ENCODE measurements at places on chromosomes 4 and X. TPM values are rescaled to one million over a fixed set of nuclear protein-coding genes. Genes with fewer than 3 reads are reported as not detected.

DNA sequence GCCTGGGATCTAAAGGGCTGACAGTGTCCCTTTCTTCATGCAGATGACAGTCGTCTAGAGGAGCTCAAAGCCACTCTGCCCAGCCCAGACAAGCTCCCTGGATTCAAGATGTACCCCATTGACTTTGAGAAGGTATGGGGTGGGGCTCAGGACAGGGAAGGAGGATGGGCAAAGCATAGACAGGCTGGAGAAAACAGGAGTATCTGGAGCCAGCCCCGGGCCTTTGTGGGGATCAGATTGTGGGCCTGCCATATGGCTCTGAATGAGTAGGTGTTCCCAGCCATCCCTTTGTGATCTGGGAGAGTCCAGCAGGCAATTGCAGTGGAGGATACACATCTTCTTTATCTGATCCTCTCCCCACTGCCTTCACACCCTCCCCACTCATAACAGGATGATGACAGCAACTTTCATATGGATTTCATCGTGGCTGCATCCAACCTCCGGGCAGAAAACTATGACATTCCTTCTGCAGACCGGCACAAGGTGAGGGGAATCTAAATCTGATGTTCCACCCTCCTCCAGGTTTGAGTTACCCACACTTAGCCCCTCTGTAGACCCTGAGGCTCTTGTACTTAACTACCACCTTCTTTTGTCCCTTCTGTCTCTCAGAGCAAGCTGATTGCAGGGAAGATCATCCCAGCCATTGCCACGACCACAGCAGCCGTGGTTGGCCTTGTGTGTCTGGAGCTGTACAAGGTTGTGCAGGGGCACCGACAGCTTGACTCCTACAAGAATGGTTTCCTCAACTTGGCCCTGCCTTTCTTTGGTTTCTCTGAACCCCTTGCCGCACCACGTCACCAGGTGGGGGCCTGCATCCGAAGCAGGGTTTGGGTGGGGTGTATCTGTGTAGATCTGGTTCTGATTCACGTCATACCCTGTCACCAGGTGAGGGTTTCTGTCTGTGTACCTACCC is 5.8 kb upstream of the CDK16 start:
- DNase-seq: no peak

DNA sequence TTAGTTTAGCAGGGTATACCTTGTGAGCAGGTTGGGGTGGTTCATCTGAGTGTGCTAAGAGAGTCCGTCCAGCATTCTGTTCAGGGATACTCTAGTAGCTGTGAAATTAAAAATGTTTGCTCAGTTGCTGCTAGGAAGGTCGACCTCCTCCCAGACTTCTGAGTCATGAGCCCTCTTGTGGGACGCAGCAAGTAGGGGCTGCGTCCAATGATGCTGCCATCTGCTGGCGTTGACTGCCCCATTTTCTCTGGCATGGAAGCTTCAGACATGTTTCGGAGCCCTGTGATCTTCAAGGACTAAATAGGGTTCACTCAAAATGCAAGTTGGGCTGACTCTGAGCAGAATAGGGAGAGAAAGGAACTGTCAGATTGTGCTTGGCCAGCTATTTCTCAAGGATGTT is 201.0 kb upstream of the ARSJ start:
- DNase-seq: peak; percentile 44

GRCh38 chrX:129310000-129310399 is 213.3 kb downstream of the SMARCA1 start:
- no peak for DNase-seq

DNA sequence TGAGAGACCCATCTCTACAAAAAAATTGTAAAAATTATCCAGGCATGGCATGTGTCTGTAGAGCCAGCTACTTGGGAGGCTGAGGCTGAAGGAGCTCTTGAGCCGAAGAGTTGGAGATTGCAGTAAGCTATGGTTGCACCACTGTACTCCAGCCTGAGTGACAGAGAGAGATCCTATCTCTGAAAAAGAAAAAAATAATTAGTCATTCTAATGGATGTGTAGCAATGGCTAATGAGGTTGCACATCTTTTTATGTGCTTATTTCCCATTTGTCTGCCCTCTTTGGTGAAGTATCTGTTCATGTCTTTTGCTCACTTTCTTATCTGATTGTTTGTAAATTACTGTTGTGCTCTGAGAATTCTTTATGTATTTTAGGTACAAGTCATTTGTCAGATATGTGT is 19.0 kb upstream of the MAML3 start:
- no peak for DNase-seq

GRCh38 chr4:176150356-176150682 is 45.1 kb downstream of the SPATA4 start:
- DNase-seq: peak; percentile 9

DNA sequence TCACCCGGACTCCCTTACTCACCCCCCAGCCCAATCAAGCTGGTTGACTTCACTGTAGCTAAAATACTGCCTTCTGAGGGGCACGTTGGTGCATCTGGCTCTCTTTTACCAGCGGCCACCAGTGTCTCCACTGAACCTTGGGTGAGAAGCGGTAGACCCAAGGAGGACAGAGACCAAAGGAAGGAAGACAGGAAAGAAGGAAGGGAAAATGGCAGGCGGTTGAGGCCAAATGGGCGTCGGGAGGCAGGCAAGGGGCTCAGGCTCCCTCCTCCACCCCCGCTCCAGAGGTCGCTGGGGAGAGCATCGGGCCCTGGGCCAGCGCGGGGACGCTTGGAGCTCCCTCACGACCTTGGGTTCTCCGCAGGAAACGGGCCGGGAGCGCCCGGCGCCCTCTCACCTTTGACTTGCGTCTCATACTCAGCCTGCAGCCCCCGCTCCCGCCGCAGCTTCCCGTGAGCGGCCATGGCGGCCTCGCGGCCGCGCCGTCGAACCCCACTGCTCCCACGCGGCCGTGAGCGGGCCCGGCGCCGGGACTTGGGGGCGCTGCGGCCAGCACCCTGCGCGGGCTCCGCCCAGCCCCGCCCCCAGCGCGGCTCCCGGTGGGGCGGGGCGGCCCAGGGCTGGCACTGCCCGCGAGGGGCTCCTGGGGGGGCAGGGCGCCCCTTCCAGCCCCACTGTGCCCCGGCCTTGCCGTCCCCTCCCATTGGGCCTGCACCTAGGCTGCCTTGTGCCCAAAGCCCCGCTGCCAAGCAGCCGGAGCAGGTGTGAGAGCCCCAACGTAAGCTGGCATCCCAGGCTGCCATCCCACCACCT is at the start of gene ARHGAP4:
Gene ARHGAP4 (minus strand): TSS at position 526 of the 813 bp plus-strand sequence. CDS start 62 bp downstream, at position 464.
- DNase-seq: no peak

GRCh38 chrX:107744868-107745267 is 30.7 kb downstream of the TSC22D3 start:
- no peak for DNase-seq

GRCh38 chrX:37367946-37368345 is 18.8 kb downstream of the PRRG1 start:
- DNase-seq: no peak

DNA sequence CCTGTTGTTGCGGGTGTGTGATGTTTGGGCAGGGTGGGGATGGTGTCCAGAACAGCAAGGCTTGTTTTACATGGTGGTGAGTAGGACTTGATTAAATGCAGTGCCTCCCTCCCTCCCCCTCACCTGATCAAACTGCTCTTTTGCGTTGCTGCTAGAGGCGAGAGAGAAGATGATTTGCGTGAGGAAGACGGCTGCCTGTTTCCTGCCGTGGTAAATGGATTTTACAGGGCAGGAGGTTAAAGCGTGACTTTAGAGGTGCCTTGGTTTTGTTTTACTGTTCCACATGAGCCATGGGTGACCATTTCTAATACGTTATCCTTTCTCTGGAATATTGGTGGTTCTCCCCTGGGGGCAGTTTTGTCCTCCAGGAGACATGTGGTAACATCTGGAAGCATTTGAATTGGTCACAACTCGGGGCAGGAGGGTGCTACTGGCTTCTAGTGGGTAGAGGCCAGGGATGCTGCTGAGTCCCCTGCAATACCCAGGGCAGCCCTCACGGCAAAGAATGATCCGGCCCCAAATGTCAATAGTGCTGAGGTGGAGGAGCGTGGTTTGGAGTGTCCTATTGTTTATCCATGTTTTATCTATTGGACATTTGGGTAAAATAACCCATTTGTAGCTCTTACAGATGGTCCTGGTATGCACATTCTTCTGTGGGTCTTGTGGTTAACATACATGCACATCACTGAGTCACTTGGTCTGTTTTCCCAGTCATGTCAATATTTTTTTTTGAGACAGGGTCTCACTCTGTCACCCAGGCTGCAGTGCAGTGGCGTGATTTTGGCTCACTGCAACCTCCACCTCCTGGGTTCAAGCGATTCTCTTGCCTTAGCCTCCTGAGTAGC is 73.7 kb downstream of the SHROOM2 start:
- DNase-seq: no peak

DNA sequence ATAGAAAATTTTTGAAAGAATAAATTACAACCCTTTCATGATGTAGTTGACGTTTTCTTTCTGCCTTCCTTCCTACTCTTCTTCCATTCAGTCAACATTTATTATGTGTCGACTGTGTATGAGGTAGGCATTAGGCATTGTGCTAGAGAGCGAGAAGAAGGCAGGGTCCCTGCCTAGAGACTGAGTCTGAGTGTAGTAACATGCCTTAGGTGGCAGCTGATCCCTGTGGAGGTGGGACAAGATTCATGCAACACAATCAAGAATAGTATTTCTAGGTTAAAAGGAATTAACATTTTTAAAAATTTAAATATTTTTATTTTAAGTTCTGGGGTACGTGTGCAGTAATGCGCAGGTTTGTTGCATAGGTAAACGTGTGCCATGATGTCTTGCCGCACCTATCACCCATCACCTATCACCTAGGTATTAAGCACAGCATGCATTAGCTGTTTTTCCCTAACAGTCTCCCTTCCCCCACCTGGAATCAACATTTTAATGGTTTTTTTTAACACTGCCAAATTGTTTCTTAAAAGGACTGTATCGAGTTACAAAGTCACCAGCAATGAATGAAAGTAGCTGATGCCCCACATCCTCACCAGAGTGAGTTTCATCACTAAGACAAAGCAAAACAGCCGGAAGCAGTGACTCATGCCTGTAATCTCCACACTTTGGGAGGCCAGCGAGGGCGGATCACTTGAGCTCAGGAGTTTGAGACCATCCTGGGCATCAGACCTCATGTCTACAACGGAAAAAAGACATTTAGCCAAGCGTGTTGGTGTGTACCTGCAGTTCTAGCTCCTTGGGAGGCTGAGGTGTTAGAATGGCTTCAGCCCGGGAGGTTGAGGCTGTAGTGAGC is 84.0 kb downstream of the WWC2 start:
- peak; percentile 70 for DNase-seq

DNA sequence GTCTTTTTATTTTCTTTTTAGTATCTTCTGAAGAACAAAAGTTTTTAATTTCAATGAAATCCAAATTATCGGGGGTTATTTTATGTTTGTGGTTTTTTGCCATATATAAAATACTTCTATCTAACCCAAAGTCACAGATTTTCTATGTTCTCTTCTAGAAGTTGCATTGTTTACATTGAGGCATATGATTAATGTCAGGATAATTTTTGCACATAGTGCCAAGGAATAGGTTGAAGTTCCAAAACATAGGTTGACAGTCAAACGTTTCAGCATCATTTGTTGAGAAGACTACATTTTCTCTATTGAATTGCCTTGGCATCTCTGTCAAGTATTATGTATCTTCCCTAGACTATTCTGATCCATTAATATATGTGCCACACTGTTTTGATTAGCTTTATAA is 64.5 kb downstream of the ANKRD17 start:
- no peak for DNase-seq

DNA sequence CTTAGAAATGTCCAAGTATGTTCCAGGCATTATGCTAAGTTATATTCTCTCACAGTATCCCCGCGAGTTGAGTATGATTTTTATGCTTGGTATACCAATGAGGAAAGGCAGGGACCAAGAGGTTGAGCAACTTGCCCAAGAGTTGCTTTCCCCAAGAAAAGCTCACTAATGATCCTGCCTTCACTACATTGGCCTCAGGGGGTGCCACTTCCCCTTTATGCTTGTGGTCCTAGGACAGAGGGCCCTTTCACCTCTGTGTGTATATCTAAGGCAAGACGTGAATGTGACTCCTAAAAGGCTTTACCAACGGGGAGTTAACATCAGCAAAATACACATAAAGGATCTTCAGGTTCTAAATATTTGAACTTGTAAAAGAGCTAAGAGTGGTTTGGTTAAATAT is 164.4 kb upstream of the CPEB2 start:
- DNase-seq: no peak

GRCh38 chr4:188297873-188298272 is 158.6 kb downstream of the TRIML1 start:
- DNase-seq: no peak

- no peak for DNase-seq
Observed at GRCh38 chrX:13482746-13483541, 86.5 kb upstream of the EGFL6 start.

DNA sequence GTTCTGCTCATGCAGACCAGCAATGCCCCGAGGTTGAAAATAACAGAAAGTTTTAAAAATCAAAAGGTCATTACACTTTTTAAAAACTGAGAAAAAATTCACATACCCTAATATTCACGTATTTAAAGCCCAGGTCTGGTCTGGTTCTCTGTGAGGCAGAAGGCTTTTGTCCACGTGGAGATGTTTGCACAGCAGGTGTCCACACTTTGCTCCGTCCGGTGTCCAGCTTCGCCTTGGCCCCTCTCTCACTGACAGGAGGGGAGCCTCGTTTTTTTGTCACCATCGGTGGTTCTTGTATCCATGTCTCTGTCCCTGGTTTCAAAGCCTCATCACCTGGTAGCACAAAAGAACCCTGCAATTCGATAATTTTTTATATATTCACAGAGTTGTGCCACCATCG is 434.6 kb upstream of the FRG1 start:
- no peak for DNase-seq

Gene HTRA3
- 0.80 TPM for total RNA-seq

Gene C4orf54
- not detected for total RNA-seq

Gene SLBP
- 157 TPM for total RNA-seq

Gene FAM47C
- not detected for total RNA-seq

Gene TMEM255A
- total RNA-seq: 0.14 TPM

Gene BRCC3
- 16.3 TPM for total RNA-seq

Gene MAGEB16
- total RNA-seq: not detected

Gene SHROOM2
- total RNA-seq: 4.8 TPM

Gene IL2RG
- total RNA-seq: not detected

Gene PIN4
- 16.8 TPM for total RNA-seq
